ENCODE measurements at places on chromosomes 12 and 14.

DNA sequence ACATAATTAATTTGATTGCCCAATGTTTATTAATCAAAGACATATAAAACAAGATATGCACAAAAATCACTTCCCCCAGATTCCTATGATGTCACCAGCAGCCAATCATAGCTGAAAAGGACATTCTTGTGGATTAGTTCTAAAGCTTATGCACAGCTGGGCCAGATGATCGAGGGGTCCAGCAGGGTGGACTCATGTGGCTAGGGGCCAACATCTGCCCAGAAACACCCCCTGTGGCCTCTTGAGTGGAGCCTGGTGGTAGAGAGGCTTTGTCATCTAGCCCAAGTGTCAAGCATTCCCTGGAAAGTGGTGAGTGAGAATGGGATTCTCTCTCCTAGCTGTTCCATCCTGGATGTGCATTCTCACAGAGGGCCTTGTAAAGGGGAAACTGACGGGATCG lies 590.0 kb downstream of the BCL11B start:
- DNase-seq = no peak

GRCh38 chr14:75273272-75274049 lies 5.2 kb upstream of the FOS start:
- DNase-seq = no peak

GRCh38 chr12:3231399-3231876 lies 154.3 kb downstream of the TSPAN9 start:
- DNase-seq = no peak

DNA sequence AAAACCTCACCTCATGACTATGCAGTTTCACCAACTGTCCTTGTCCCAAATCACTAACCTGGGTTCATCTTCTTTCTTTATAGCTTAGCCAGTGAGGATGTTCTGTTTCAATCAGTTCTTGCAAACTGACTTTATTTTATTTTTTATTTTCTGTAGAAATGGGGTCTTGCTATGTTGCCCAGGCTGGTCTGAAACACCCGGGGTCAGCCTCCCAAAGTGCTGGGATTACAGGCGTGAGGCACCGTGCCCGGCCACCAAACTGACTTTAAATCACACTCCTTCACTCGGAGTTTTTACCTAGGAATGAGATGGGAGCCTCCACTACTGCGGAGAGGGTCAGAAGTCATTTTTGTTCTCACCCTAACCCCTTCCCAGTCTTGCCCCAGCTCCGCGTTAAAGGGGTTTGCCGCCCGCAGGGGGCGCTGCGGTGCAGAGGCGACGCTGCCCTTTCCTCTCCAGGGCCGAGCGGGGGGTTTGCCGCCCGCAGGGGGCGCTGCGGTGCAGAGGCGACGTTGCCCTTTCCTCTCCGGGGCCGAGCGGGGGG lies 7.0 kb upstream of the B4GALNT3 start:
- DNase-seq = no peak

DNA sequence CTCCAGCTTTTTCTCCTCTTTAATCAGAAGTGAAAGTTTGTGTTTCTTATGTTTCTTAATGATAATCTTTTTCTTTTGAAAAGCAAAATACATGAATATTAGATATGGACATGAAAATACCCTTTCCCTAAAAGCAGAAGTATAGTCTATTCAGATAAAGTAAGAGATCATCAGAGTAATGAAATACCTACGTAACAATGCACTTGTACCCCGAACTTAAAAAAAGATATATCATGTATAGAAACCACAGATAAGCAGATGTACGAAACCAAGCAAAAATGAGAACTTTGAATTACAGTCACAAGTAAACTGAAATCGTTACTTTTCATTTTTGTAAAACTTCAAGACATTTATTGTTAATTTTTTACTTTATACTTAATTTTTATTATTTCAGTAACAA lies 1.5 kb upstream of the GPR65 start:
- DNase-seq = no peak

DNA sequence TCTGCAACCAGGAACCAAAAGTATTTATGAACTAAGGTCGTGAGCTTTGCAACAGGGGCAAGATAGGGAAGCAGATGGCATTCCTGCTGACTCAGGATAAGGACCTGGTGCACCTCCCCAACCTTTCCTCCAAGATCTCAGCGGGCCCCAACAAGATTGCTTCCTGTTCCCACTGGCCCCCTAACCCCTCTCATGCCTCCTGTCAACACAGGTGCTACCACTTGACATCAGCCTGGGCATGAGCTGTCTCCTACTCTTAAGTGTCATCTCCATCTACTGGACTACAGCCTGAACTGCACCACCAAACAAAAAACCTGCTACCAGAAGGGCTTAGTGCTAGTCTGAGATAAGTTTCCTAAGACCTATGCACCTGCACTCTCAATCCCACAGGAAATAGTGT lies 32.7 kb downstream of the MED6 start:
- DNase-seq = peak; percentile 8

DNA sequence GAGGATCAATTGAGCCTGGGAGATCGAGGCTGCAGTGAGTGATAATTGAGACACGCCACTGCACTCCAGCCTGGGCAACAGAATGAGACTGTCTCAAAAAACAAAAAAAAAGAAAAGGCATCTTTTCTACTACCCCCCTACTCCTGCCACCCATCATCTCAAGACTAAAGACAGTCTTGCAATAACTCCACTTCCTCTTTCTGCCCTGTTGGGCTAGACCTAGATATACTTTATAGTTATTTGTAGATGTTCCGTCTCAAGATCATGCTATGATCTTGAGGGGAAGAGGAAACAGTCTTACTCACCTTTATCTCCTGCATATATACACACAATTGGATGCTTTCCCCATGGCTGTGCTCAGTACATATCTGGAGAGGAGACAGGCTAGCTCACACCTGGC lies 12.1 kb upstream of the ESPL1 start:
- no peak for DNase-seq

GRCh38 chr14:106218174-106218573 lies 691.8 kb downstream of the TMEM121 start:
- DNase-seq = no peak

DNA sequence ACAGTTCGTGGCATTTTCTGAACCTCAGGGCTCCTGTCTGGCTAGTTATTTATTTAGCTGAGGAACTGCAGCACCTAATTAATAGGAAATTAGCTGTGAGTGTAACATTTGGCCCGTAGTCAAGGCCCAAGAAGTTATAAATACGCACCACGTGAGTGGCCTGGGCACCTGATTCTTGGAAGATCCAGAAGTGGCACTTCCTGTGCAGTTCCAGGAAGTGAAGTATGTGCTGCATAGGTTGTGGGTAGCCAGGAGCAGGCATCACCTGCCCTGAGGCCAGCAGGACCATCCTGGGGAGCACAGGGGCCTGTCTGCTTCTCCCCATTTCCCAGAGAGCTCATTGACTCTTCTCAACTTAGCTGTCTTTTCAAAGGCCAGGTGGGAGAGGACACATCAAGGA lies 255.6 kb downstream of the NRXN3 start:
- DNase-seq = no peak

DNA sequence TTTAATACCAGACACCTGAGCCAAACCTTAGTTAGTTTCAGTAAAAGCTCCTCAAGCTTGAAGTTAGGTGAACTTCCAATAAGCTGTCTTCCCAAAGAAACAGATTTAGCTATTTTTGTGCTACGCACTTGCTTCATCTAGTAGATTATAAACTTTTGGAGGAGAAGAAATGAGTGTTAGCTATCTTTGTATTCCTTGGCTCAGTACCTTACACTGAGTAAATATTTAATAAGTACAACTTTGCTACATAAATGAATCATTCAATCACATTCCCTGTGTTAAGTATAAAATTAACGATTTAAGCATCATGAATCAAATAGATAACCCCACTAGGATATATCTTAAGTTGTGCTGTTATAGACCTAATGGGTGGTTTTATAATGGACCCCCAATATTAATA lies 307.0 kb downstream of the PCNX1 start:
- DNase-seq = no peak

- no peak for DNase-seq
Measured at GRCh38 chr12:122981587-122982476, 1.4 kb downstream of the ARL6IP4 start.

- peak; percentile 78 for DNase-seq
Measured at GRCh38 chr12:52006726-52007157, at the start of gene TAMALIN. Gene TAMALIN, plus strand, starts transcription at chr12:52006946. Its CDS starts 74 bp downstream, at chr12:52007020.

DNA sequence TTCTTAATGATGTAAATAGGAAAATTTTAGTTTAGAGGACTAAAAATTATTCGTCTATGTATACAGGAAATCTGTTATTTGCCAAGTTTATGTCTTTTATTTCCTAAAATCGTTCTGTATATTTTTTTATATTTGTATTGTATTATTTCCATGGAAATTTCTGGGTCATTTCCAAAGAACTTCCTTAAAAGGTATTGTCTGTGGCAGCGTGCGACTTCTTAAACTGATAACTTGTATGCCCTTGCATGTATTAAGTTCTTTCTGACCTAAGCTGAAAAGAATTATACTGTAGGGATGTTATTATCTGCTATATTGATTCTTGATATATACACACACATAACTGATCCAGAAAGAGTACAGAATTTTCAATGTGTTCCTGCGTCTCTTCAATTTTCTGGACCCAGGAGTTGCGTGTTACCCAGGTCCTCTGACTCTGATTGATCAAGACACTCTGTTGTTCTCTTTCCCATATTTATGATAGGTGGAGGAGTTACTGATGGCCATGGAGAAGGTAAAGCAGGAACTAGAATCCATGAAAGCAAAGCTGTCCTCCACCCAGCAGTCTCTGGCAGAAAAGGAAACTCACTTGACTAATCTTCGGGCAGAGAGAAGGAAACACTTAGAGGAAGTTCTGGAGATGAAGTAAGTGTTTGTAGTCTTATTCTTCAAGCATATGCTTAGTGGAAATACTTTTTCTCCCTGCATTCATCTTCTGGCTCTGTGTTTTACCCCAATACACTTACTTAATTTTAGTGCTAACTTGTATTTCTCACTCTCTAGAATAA lies 298.5 kb downstream of the ERC1 start:
- DNase-seq = no peak

GRCh38 chr12:77795699-77796098 lies 35.0 kb upstream of the NAV3 start:
- DNase-seq = no peak

- DNase-seq = no peak
Measured at GRCh38 chr14:65433157-65433556, 20.6 kb downstream of the FUT8 start.

DNA sequence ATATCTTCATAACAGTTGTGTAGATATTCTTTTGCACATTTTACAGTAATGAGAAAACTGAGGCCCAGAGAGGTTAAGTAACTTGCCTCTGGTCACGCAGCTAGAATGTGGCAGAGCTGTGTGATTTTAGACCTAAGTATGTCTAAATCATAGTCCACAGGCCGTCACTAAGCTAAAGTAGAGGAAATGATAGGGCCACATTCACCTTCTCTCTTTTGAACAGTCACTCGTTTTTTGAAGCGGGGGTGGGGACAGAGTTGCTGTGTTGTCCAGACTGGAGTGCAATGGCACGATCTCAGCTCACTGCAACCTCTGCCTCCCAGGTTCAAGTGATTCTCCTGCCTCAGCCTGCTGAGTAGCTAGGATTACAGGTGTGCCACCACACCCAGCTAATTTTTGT lies 68.5 kb downstream of the RASSF3 start:
- no peak for DNase-seq

DNA sequence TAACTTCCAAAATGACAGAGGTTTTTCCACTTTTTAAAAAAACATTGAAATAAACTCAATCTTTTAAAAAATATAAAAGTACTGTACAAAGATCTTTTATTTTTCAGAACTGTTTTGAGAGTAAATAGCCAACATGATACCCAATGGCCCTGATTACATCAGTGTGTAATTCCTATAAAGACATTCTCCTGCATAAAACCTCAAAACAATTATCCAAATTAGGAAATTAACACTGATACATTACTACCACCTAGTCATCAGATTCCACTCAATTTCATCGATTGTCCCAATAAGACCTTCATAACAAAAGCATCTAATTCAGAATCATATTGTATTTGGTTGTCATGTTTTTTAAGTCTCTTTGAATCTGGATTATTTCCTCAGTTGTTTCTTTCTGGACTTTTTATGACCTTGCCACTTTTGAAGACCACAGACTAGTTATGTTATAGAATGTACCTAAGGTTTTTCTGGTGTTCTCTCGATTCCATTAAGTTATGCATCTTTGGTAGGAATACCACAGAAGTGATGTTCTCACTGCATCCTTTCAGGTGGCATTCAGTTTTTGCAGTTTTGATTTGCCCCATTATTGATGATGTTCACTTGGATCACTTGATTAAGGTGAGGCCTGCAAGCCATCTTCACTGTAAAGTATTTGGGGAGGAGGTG lies 4.0 kb upstream of the YEATS4 start:
- no peak for DNase-seq

GRCh38 chr14:22830443-22831010 lies 840 bp downstream of the MRPL52 start:
- DNase-seq = no peak

DNA sequence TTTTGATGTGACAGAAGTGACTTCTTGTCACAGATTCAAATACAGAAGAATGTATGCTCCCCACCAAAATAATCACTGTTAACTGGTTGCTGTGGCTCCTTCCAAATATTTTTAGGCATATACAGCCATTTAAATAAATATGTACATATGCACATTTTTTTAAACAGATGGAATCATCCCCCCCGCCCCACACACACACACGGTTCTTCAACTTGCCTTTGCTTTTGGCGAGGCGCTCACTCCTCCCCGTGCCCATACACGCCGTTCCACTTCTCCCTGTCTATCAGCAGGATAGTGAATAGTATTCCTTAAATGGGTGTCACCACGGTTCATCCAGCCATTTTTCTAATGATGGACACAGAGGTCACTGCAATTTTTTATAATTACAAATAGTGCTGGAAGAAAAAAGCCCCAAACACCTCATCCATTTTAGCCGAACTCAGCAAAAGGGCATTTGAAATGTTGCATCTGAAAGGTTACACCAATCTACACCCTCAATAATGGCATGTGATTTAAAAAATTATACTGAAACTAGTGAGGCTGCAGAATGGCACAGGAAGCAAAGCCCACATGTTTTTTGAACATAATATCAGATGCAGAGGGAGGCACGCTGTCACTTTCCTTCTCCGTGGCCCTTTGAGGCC lies 39.2 kb upstream of the MEG3 start:
- no peak for DNase-seq

DNA sequence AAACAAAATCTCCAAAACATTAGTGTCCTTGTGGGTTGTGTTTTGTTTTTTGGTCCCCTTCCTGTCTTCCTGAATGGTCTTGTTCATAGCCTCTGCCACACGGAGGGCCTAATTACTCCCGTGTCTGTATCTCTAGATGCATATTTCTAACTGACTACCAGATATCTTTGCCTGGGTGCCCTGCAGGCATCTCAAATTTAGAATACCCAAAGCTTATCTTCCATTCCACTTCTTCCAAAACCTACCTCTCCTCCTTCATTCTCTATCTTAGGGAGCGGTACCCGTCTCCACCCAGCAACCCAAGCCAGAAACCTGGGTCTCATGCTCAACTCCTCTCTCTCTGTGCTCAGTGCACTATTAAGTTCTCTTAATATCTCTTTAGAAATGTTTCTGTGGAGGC lies 10.9 kb upstream of the METAP2 start:
- no peak for DNase-seq

Data from NCI-H1436 (cell line).